ENCODE measurements at places on chromosomes 6 and 20. TPM values are rescaled to one million over a fixed set of nuclear protein-coding genes. Genes with fewer than 3 reads are reported as not detected.

DNA sequence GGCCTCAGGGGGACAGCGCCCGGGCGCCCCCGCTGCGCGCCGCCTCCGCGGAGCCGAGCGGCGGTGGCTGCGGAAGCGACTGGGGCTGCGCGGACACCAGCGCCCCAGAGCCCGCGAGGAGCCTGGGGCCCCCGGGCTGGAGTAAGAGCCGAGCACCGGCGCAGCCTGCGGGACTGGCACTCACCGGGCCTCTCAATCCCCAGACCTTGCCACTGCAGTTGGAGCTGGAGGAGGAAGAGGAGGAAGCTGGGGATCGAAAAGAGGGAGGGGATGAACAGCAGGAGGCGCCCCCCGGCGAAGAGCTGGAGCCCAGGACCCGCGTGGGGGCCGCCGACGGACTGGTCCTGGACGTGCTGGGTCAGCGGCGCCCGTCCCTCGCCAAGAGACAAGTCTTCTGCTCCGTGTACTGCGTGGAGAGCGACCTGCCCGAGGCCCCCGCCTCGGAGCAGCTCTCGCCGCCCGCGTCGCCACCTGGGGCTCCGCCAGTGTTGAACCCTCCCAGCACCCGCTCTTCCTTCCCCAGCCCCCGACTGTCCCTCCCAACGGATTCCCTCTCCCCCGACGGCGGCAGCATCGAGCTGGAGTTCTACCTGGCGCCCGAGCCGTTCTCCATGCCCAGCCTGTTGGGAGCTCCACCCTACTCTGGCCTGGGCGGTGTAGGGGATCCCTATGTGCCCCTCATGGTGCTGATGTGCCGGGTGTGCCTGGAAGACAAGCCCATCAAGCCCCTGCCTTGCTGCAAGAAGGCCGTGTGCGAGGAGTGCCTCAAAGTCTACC, 590 bp downstream of the RNF217 start:
- peak; percentile 50 for DNase-seq
- peak overlapping the region; percentile 60 for H3K4me3 ChIP-seq
- H3K36me3 ChIP-seq, result no peaks in the 10 kb centered on the region
- no peaks in the 10 kb centered on the region for H3K27me3 ChIP-seq
- H3K4me1 ChIP-seq, result peaks cover 21% of the 10 kb centered on the region

DNA sequence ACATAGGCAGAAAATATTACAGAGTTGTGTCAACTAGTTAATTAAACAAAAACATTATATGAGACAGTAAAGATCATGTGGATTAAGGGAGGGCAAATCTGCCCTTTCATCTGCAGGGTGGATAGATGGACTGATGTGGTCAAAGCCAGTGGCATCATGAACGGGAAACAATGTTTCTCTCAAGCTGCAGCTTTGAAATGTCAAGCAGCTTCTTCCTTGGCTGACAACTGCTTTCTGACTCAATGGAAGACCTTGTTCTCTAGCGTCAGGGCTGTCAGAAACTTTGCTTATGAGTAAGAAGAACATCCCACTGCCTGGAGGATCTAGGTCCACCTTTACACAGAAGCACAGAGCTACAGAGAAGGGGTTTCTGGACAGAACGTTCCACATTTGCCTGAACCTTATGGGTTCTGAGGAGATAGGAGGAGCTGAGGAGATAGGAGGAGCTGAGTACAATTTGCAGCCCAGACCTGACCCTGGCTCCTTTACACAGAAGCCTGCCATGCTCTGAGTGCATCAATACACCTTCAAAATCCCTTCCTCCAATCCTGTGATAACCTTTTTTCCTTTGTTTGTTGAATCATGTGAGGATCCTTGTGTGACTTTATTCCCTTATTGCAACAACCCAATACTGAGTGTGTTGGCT, 6.1 kb downstream of the CST5 start:
- no peak overlapping the region for H3K27ac ChIP-seq
- H3K36me3 ChIP-seq, result no peaks in the 10 kb centered on the region
- no peak overlapping the region for H3K4me3 ChIP-seq
- H3K27me3 ChIP-seq, result no peaks in the 10 kb centered on the region
- DNase-seq, result no peak

DNA sequence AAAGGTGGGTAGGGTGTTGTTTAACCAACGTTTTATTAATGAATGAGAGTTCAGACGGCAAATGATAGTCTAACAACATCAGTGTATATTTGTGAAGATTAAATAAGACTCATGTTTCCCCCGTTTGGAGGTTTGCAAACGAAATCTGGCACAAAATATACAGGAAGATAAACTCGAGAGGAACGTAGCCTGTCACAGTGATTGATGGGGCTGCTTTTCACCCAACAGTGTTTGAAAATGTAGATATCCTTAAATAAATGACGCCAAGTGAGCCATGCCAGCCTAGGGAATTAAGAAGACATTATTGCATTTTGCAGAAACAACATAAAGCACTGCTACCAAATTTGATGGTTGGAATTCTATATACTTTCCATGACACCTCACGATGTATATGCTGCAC, 696.5 kb upstream of the FLRT3 start:
- H3K27me3 ChIP-seq, result no peaks in the 10 kb centered on the region
- no peak overlapping the region for H3K27ac ChIP-seq
- no peaks in the 10 kb centered on the region for H3K36me3 ChIP-seq
- H3K4me1 ChIP-seq, result peaks cover 3% of the 10 kb centered on the region
- no peak overlapping the region for H3K4me3 ChIP-seq

GRCh38 chr20:3768342-3769130, 983 bp upstream of the ADISSP start:
- H3K4me3 ChIP-seq, result peak overlapping the region; percentile 68
- H3K36me3 ChIP-seq, result no peaks in the 10 kb centered on the region
- H3K27ac ChIP-seq, result peak overlapping the region; percentile 69
- no peaks in the 10 kb centered on the region for H3K27me3 ChIP-seq
- H3K4me1 ChIP-seq, result no peaks in the 10 kb centered on the region

GRCh38 chr20:8156235-8157079, 24.4 kb downstream of the PLCB1 start:
- H3K4me3 ChIP-seq, result no peak overlapping the region
- H3K27me3 ChIP-seq, result no peaks in the 10 kb centered on the region
- DNase-seq, result no peak

DNA sequence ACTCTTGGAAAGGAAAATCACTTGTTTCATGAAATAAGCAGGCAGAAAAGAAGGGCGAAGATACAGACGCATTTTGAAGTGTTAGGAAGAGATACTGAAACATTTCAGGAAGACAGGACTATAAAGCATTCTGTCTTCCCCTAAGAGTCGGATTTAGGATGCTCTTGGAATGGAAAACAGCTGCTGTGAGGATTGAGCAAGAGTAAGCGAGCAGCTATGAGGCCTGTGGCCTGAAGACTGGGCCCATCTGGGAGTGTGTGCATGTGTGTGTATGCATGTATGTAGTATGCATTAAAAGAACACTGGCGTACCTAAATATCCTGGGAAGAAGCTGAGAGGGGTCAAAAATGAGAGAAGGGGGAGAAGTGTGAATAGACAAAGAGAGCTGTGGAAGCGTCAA, 83.6 kb downstream of the SIM1 start:
- no peak overlapping the region for H3K27ac ChIP-seq
- peaks cover 17% of the 10 kb centered on the region for H3K27me3 ChIP-seq
- no peak overlapping the region for H3K4me3 ChIP-seq
- no peaks in the 10 kb centered on the region for H3K4me1 ChIP-seq
- no peaks in the 10 kb centered on the region for H3K36me3 ChIP-seq

- no peak overlapping the region for H3K4me3 ChIP-seq
- H3K4me1 ChIP-seq, result no peaks in the 10 kb centered on the region
- DNase-seq, result peak; percentile 18
- H3K36me3 ChIP-seq, result no peaks in the 10 kb centered on the region
These were observed 14.0 kb downstream of the KIAA1755 start for GRCh38 chr20:38246357-38247165.

DNA sequence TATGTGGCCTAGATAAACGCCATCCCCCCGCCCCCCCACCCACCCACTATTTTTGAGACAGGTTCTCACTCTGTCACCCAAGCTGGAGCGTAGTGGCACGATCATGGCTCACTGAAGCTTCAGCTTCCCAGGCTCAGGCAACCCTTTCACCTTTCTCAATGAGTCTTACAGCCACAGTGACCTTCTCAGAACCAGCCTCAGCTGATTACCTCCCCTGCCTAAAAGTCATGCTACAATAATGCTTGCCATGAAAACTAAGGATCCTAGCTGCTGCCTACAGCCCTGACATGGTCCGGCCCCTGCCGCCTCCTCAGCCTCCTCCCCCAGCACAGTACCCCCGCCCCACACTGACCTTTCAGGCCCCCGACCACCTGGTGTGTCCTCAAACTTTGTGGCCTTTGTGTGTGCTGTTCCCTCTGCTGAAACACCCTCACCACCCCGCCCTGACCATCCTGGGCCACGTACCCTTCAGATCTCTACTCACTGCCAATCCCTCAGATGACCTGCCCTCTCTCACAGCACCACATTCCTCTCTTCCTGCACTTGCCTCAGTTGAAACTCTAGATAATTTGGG, 31.3 kb downstream of the PNPLA1 start:
- no peak overlapping the region for H3K4me3 ChIP-seq
- H3K4me1 ChIP-seq, result no peaks in the 10 kb centered on the region

GRCh38 chr6:25456249-25457040, 177.3 kb downstream of the CARMIL1 start:
- H3K27me3 ChIP-seq, result no peaks in the 10 kb centered on the region
- H3K4me1 ChIP-seq, result no peaks in the 10 kb centered on the region
- H3K36me3 ChIP-seq, result no peaks in the 10 kb centered on the region

GRCh38 chr6:160974304-160974771, 17.2 kb upstream of the MAP3K4 start:
- H3K4me1 ChIP-seq, result peaks cover 28% of the 10 kb centered on the region
- no peaks in the 10 kb centered on the region for H3K27me3 ChIP-seq
- H3K27ac ChIP-seq, result peak overlapping the region; percentile 70
- no peaks in the 10 kb centered on the region for H3K36me3 ChIP-seq

- H3K27me3 ChIP-seq, result no peaks in the 10 kb centered on the region
- H3K36me3 ChIP-seq, result no peaks in the 10 kb centered on the region
- no peak overlapping the region for H3K4me3 ChIP-seq
- H3K4me1 ChIP-seq, result no peaks in the 10 kb centered on the region
These were observed 18.4 kb downstream of the TP53RK start for GRCh38 chr20:46670585-46671584.

DNA sequence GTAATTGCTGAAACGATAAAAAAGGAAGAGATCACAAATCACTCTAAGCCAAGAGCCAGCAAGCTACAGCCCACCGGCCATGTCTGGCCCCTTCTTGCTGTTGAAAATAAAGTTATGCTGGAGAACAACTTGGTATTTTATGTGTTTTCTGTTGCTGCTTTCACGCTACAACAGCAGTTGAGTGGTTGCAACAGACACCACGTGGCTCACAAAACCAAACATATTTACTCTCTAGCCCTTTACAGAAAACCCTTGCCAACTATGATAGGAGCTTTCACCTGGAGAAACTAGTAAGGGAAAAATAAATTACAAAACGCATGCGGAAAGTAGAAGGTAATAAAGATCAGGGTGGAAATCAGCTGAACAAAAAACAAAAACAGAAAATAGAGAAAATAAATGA, 41.1 kb upstream of the SLCO4A1 start:
- H3K4me1 ChIP-seq, result no peaks in the 10 kb centered on the region
- no peaks in the 10 kb centered on the region for H3K36me3 ChIP-seq
- no peak overlapping the region for H3K4me3 ChIP-seq

GRCh38 chr6:11650025-11650696, 112.6 kb downstream of the TMEM170B start:
- no peaks in the 10 kb centered on the region for H3K27me3 ChIP-seq
- H3K4me1 ChIP-seq, result peaks cover 11% of the 10 kb centered on the region
- no peaks in the 10 kb centered on the region for H3K36me3 ChIP-seq
- peak; percentile 87 for DNase-seq
- H3K4me3 ChIP-seq, result no peak overlapping the region

GRCh38 chr20:44521484-44522481, at the start of gene SERINC3:
TSS of gene SERINC3 (minus strand) at chr20:44522070. CDS start at chr20:44521951, 119 bp downstream.
- no peaks in the 10 kb centered on the region for H3K27me3 ChIP-seq
- peaks cover 5% of the 10 kb centered on the region for H3K4me1 ChIP-seq
- peak; percentile 95 for DNase-seq
- no peaks in the 10 kb centered on the region for H3K36me3 ChIP-seq

DNA sequence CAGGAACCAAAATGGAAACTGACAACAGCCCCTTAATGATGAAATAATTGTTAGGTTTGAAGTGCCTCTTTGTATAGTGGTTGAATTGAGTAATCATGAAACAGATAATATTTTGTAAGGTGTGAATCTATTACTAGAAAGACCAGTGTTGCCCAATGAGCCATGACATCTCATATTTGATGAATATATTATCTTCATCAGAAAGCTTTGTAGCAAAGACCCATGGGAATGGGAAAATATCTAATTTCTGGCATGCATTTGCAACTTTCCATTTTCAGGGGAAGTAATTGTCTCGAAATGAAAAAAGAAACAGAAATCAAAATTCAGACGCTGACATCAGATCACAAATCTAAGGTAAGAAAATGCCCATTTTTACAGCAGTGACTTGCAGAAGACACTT, 57.3 kb upstream of the LAMP5 start:
- H3K4me1 ChIP-seq, result no peaks in the 10 kb centered on the region
- no peak overlapping the region for H3K27ac ChIP-seq
- no peak for DNase-seq
- peaks cover 21% of the 10 kb centered on the region for H3K36me3 ChIP-seq
- H3K27me3 ChIP-seq, result no peaks in the 10 kb centered on the region

DNA sequence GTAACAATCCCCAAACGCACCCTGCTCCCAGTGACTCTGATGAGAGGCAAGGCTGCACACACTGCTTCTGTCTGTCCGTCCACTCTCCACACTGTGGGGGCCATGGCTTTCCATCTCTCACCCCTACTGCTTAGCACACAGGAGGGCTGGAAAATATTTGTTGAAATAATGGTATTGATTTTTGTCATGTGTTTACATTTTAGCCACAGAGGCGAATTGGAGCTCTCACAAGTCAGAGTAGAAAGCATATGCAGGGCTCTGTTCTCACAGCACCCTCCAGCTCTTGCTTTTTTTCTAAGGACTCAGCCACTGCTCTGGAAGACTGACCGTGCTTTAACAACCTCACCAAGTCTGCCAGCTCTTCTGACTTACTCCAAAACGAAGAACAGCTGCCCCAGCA, 273.8 kb downstream of the GMDS start:
- H3K27me3 ChIP-seq, result no peaks in the 10 kb centered on the region
- DNase-seq, result no peak
- no peak overlapping the region for H3K4me3 ChIP-seq
- H3K36me3 ChIP-seq, result no peaks in the 10 kb centered on the region
- H3K27ac ChIP-seq, result no peak overlapping the region

GRCh38 chr20:34771680-34772081, 53.8 kb downstream of the NCOA6 start:
- H3K36me3 ChIP-seq, result peaks cover 38% of the 10 kb centered on the region
- no peak overlapping the region for H3K4me3 ChIP-seq
- no peaks in the 10 kb centered on the region for H3K4me1 ChIP-seq
- DNase-seq, result peak; percentile 12

- no peak overlapping the region for H3K4me3 ChIP-seq
- H3K27me3 ChIP-seq, result no peaks in the 10 kb centered on the region
- H3K4me1 ChIP-seq, result no peaks in the 10 kb centered on the region
- H3K27ac ChIP-seq, result no peak overlapping the region
- DNase-seq, result no peak
- H3K36me3 ChIP-seq, result no peaks in the 10 kb centered on the region
These were observed 304.9 kb downstream of the CDH26 start for GRCh38 chr20:60262967-60263603.

Gene NRSN1
- not detected for total RNA-seq

Gene SMLR1
- not detected for total RNA-seq

Gene GRM1
- total RNA-seq, result 0.54 TPM

Gene CTCFL
- total RNA-seq, result 0.09 TPM

Gene PCSK2
- total RNA-seq, result 0.12 TPM

Gene ARFGAP1
- total RNA-seq, result 96.5 TPM
